ENCODE measurements at places on chromosomes 12 and 14. TPM values are rescaled to one million over a fixed set of nuclear protein-coding genes. Genes with fewer than 3 reads are reported as not detected.

DNA sequence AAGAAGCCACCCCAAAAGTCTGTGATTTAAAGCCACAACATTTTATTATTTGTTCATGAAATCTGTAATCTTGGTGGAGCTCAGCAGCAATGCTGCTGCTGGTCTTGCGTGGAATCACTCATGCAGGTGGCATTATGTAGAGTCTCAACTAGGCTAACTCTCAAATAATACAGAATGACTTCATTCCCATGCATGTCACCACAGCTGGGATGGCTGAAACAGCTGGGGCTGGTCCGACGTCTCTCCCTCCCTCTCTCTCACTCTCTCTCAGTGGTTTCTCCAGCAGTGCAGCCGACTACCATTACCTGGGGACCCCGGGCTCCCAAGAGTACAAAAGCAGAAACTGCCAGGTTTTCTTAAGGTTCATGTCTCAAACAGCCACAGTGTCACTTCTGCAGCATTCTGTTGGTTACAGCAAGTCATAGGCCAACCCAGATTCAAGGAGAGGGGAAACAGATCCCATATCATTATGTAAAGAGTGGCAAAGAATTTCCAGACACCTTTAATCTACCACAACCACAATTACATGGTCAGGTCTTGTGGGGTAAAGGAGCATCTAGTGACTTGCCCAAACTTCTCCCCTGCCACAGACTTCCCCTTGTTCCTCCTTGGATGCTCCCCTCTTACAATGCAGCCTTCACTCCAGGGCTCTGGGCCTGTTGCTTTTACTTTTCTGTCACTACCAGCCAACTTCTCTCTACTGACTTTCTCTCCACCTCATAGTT, 192.0 kb upstream of the HMGA2 start:
- no peak for DNase-seq

Gene TSPAN19
- not detected for total RNA-seq

GRCh38 chr12:120264086-120264903, 1.2 kb downstream of the PXN start:
- DNase-seq = peak; percentile 33

GRCh38 chr12:54956818-54957641, 27.5 kb downstream of the TESPA1 start:
- DNase-seq = no peak

Gene CSRP2
- total RNA-seq = 158 TPM

DNA sequence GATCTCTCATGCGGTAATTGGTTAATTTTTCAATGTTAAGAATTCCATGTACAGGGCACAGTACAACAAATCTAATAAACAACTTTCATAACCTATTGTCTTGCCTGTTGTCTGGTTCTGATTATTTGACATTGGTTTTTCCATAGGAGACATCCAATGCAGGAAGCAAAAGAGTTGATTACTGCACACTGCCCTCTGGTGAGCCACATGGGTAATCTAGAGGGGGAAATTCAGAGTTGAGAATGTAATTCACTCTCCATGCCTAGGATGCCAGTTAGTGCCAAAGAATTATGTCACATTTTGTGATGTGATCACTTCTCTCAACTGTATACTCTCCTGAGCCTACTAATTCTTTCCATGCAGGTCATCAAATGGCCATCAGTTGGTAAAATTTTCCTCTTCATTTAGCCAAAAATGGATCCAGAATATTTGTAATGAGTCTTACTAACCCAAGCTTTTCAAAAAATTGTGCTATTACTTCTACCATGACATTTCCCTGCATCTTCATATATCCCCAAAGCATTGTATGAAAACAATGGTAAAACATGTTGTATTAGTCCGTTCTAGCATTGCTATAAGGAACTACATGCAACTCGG, 17.7 kb upstream of the CCDC91 start:
- DNase-seq = peak; percentile 34

GRCh38 chr14:100434911-100435438, 111.8 kb downstream of the SLC25A47 start:
- DNase-seq = no peak

DNA sequence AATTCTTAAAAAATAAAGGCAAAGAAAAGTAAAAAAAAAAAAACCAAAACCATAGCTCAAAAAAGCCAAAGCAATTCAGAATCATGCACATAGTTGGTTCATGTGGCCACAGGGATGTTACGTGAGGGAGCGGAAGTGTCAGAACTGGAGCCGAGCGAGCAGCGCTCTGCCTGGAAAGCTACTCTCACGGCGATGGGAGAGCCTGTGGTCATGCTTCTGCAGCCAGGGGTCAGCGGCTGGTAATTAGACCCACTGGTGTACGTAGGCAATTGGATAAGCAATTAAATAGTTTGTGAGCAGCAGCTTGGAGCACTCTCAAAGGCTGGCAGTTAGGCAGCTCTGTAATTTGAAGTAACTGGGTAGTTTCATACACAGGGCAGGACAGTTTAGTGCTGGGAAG, 58.1 kb downstream of the TRHDE start:
- DNase-seq = peak; percentile 55

DNA sequence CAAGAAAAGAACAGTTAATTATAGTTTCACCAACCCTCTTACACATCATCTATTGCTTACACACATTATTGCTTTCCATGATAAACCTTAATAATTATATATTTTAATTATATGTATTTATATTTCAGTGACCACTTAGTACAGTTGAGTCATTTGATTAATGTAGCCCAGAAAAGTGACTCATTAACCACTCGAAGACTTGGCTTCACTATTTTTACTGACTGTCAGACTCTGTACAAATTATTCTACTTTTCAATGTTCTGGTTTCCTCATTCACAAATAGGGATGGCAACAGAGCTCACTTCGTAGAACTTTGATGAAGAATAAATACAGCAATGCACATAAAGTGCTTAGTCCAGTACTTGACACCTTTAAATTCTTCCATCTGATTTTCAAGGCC, 98.3 kb downstream of the CFAP54 start:
- DNase-seq = no peak

DNA sequence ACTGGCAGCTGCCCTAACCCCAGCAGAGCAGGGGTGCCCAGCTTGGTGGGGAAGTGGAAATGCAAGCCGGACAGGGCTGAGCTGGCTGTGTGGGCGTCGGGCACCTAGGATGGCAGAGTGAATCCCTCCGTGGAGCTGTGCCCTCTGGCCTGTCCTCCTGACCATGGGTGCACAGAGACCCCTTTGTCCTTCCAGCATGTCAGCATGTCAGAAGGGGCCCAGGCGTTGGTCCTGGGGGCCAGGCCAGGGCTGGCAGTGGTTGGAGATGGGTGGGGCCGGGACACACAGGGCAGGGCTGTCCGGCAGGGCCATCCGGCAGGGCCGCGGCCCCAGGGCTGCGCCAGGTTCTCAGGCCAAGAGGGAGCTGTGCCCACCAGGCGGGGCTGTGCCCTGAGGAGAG, 8.8 kb upstream of the TEX22 start:
- DNase-seq = no peak

- DNase-seq = peak; percentile 91
These were observed 4.2 kb upstream of the AMN1 start for GRCh38 chr12:31732926-31733548.

- no peak for DNase-seq
These were observed 22.2 kb upstream of the GPRC5D start for GRCh38 chr12:12974211-12974610.

- DNase-seq = no peak
These were observed 63.5 kb downstream of the FGD4 start for GRCh38 chr12:32462908-32463307.

DNA sequence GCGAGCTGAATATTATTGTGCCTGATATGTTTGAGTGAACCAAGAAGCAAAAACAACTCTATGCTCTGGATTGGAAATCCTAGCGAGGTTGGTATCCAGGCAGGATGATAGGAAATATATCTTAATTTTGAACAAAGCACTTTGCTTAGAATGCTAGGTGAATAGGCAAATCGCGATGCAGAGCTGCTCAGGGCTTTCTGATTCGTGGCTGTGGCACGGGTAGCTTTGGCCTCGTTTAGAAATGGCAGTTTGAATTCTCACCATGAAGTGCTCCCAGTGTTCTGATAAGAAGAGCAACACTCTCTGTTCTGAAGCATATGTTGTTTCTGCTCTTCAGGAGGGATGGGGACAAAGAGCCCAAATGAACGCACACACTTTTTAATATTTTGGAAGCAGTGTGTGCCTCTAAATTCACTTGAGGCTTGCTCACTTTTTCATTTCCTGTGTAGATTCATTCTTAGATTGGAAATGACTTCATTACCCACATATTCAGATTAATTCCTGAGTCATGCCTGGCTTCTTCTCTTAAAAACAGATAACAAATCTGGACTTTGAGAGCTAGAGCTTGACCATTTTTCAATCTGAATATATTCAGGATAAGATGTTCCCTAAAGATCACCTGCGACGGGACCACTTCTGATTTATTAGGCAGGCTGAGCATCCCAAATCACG, 200.9 kb downstream of the RPAP3 start:
- DNase-seq = no peak

Gene NAV3
- total RNA-seq = 3.0 TPM

Gene ANO4
- 5.7 TPM for total RNA-seq

Gene SERPINA3
- not detected for total RNA-seq

Gene PTPN6
- total RNA-seq = 19.8 TPM

DNA sequence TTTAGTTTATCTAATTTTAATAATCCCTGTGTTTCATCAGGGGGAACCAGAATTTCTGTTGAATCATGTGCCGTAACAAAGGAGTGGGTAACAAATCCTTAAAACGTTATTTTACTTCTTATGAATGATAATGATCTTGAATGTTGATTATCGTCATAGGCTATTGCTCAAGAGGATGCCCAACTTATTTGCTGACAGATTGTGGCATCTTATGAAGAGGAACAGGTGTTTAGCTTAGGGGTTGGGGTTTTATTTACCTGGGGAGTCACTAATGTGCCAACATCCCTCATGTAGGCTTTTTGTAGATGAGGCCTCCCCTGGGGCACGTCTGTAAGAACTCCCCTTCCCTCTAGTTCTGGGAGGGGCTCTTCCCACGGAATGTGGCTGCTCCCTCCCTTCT, 32.4 kb upstream of the TMX1 start:
- no peak for DNase-seq

- peak; percentile 88 for DNase-seq
These were observed 7.8 kb upstream of the ITGB7 start for GRCh38 chr12:53214687-53215455.

DNA sequence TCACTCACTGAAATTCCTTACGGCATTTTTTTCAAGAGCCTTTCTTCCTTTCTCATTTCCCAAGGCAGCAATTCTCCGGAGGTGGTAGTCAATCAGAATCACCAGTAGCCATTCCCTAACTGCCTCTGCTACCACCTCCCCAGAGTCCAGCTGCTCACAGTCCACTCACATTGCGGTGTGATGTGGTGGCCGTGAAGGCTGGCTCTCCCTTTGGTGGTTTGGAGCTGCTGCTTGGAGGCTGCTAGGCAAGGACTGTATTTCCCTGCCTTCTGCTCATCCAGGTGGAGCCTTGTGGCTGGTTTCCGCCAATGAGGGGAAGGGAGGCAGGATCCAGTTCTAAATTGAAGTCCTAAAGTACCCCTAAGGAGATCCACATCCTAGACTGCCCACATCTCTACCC, 222.0 kb downstream of the ANO2 start:
- DNase-seq = peak; percentile 31

- peak; percentile 76 for DNase-seq
These were observed 20.0 kb upstream of the TCP11L2 start for GRCh38 chr12:106282457-106283097.

- DNase-seq = no peak
These were observed 1247.0 kb downstream of the FSCB start for GRCh38 chr14:43260056-43260455.

DNA sequence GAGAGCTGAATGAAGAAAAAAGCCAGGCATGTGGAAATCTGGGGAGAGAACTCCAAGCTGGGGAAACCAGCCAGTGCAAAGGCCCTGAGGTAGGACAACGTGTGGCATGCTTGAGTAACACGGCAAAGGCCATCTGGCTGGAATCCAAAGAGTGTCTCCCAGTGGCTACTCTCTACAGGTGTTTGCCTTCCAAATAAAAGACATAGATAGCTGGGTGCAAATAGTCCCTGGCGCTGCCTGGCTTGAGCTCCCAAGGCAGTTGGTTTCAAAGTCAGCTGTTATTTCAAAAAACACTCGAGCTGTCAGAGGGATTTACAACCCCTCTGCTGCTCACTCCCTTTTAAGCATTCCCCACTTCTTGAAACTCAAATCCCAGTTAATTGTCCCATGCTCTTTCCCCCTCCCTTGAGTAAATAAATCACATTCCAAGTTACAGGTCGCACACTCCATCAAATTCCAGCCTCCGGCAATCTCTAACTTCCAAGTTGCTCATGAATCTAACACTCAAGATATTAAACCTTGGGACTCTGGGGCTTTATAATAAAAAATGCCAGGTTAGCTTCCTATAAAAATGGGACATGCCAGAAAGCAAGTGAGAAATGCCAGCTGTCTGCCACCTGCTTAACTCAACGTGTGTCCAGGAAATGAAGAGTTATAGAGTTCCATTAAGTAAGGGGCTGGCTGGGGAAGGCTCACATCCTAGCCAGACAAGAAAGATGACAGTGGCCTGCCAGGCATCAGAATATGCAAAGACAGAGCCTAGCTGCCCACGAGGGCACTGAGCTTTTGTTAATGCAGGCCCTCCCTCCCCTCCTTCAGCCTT, 133.6 kb upstream of the NOS1 start:
- DNase-seq = peak; percentile 34

GRCh38 chr12:41367726-41368405, 179.7 kb downstream of the PDZRN4 start:
- DNase-seq = no peak

DNA sequence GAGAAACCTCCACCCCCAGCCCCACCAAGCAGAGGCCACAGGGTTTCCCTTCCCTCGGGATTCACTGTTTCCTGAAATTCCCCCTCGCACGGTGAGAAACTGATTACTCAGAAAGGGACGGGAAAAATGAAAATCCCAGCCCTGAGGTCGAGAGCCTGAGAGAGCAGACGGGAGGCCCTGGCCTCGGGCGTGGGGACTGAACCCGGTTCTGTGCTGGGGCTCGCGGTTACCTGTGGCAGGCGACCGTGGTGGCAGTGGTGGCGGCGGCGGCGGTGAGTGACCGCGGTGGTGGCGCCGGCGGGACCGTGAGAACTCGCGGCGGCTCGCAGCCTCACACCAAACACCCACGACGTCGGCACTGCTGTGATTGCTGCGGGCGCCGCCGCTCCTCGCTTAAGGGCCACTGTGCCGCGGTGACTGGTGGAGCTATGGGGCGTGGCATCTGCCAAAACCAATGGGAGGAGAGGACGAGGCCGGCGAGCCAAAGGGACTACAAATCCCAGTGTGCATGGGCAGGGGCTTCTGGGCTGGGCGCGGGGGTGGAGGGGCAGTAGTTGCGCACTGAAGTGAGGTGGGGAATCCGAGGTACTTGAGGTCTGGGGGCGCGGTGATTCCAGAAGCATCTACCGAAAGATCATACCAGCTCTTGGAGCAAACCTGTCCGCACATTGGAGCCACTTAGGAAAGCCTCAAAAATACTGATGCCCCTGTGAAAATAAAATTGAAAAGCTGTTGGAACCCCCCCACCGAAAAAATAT, at the start of gene LGMN:
Gene LGMN (minus strand): TSS at position 369 of the 758 bp plus-strand sequence. CDS start 15,841 bp downstream, outside the sequence.
- peak; percentile 97 for DNase-seq
